ENCODE measurements at places on chromosomes 3 and 15. TPM values are rescaled to one million over a fixed set of nuclear protein-coding genes. Genes with fewer than 3 reads are reported as not detected.

GRCh38 chr3:184812662-184813042, 686 bp downstream of the VPS8 start:
- H3K4me3 ChIP-seq, result peak overlapping the region; percentile 92
- peak overlapping the region; percentile 86 for H3K27ac ChIP-seq

CHST13 gene
- 1.5 TPM for total RNA-seq

NR2E3 gene
- total RNA-seq, result not detected

DNA sequence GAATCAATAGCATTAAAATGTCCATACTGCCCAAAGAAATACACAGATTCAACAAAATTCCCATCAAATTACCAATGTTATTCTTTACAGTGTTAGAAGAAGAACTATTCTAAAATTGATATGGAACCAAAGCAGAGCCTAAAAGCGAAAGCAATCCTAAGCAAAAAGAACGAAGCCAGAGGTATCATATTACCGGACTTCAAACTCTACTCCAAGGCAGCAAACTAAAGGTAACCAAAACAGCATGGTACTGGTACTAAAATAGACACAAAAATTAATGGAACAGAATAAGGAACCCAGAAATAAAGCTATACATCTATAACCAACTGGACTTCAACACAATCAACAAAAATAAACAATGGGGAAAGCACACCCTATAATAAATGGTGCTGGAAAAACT, 167.5 kb downstream of the ADAMTS9 start:
- H3K4me1 ChIP-seq, result no peaks in the 10 kb centered on the region
- H3K36me3 ChIP-seq, result no peaks in the 10 kb centered on the region
- DNase-seq, result no peak

GRCh38 chr3:32432711-32433530, 41.3 kb downstream of the CMTM7 start:
- no peaks in the 10 kb centered on the region for H3K36me3 ChIP-seq
- no peak for DNase-seq
- no peak overlapping the region for H3K4me3 ChIP-seq
- peaks cover 19% of the 10 kb centered on the region for H3K4me1 ChIP-seq

GOLGA6D gene
- not detected for total RNA-seq

- H3K27ac ChIP-seq, result no peak overlapping the region
- H3K27me3 ChIP-seq, result peaks cover 12% of the 10 kb centered on the region
- no peak overlapping the region for H3K4me3 ChIP-seq
- no peaks in the 10 kb centered on the region for H3K36me3 ChIP-seq
- no peak for DNase-seq
Measured at GRCh38 chr15:91122296-91122695, 22.2 kb downstream of the SV2B start.

DNA sequence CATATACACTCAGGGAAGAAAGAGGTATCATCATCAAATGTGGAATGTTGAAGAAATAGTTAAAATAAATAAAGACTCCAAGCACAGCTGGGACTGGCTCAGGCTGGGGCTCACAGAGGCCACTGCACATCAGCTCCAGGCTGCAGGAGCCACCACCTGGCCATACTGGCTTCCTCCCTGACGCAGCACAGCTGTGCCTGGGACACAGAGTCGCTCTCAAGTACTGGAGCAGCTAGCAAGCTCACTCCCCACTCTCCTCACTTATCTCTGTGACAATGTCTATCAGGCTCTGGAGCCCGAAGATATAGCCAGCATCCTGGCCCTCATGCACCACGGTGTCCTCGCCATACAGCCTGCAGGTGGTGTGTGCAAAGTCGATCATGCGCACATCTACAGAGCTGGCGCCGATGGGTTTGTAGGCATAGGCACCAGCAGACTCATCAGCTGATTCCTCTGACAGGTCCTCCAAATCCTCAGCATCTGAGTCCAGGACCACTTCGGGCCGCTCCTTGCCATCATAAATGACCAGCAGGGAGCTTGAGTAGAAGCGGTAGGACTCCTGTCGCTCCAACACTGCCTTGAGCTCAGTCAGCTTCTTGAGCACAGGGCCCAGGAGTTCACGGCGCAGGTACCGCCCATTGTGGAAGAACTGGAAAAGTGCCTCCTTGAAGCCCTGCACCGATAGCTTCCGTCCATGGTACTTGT, 2.5 kb upstream of the NCKIPSD start:
- no peaks in the 10 kb centered on the region for H3K27me3 ChIP-seq
- DNase-seq, result no peak
- no peak overlapping the region for H3K27ac ChIP-seq
- H3K36me3 ChIP-seq, result peaks cover 62% of the 10 kb centered on the region
- no peak overlapping the region for H3K4me3 ChIP-seq
- peaks cover 25% of the 10 kb centered on the region for H3K4me1 ChIP-seq

- H3K27ac ChIP-seq, result no peak overlapping the region
- DNase-seq, result no peak
- H3K27me3 ChIP-seq, result no peaks in the 10 kb centered on the region
- peaks cover 13% of the 10 kb centered on the region for H3K4me1 ChIP-seq
Measured at GRCh38 chr3:186496635-186497034, 47.5 kb downstream of the CRYGS start.

GRCh38 chr15:22893081-22893480, 54.6 kb downstream of the NIPA2 start:
- H3K27me3 ChIP-seq, result no peaks in the 10 kb centered on the region
- no peak overlapping the region for H3K4me3 ChIP-seq
- H3K27ac ChIP-seq, result no peak overlapping the region
- H3K36me3 ChIP-seq, result peaks cover 71% of the 10 kb centered on the region

DNA sequence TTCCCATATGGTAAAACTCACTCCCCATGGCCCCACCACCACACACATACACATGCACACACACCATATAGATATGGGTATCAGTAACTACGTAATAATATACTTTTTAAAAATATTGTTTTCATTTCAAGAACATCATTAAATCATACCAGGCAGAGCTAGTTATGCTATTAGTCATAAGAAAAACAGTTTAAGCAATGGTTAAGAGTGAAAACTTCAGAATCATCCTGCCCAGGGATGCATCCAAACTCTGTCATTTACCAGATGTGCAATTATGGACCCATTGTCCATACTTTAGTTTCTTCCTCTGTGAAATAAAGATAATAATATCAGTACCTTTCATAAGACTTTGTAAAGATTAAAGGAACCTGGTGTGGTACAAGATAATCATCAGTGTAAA, 608.3 kb downstream of the RBMS3 start:
- DNase-seq, result no peak
- H3K4me1 ChIP-seq, result no peaks in the 10 kb centered on the region
- H3K4me3 ChIP-seq, result no peak overlapping the region
- H3K27me3 ChIP-seq, result no peaks in the 10 kb centered on the region

- H3K27me3 ChIP-seq, result no peaks in the 10 kb centered on the region
- H3K36me3 ChIP-seq, result no peaks in the 10 kb centered on the region
- H3K4me1 ChIP-seq, result peaks cover 53% of the 10 kb centered on the region
- H3K27ac ChIP-seq, result peak overlapping the region; percentile 91
- H3K4me3 ChIP-seq, result peak overlapping the region; percentile 43
- DNase-seq, result peak; percentile 92
Measured at GRCh38 chr3:20043396-20043795, 3.1 kb downstream of the KAT2B start.

- no peaks in the 10 kb centered on the region for H3K27me3 ChIP-seq
- H3K36me3 ChIP-seq, result no peaks in the 10 kb centered on the region
- H3K4me3 ChIP-seq, result no peak overlapping the region
- no peak overlapping the region for H3K27ac ChIP-seq
Measured at GRCh38 chr3:127534564-127534963, 56.0 kb downstream of the TPRA1 start.

CTXN2 gene
- total RNA-seq, result not detected

IGSF11 gene
- total RNA-seq, result 1.1 TPM

OSTN gene
- not detected for total RNA-seq

IFRD2 gene
- 66.9 TPM for total RNA-seq
